Lung (tissue), 17 donors: ENCODE measurements at places on chromosomes 13 and 19. TPM values are rescaled to one million over a fixed set of nuclear protein-coding genes. Genes with fewer than 3 reads are reported as not detected.

DNA sequence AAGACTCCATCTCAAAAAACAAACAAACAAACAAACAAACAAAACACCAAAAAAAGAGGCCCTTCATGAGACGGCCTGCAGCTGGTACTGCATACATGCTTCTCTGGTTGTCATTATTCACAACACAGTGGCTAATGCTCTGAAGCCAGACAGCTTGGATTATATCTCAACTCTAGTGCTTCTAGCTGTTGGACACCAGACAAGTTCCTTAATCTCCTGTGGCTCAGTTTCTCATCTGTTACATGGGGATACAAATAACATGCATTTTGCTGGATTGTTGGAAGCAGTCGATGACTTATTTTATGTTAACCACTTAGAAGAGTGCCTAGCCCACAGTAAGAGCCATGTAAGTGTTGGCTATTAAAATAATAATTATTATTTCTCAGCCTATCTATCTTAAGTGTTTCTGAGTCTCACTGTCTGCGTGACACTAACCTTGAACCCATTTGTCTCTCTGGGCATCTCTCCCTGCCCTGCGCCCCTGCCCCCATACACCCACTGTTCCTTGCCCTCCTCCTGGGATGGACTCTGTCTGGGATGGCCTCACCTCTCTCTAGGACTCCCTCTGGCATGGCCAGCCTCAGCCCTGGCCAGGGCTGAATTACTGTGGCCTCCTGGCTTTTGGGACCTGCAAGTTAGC is 3.1 kb upstream of the JUNB start:
- DNase-seq, result peak; percentile 82

ACP7 gene
- total RNA-seq, result not detected

- peak; percentile 35 for DNase-seq
These were observed 53.7 kb downstream of the RASA3 start for GRCh38 chr13:114078461-114079451.

- DNase-seq, result no peak
These were observed 249.5 kb downstream of the DNAJC15 start for GRCh38 chr13:43272851-43273250.

ADPRHL1 gene
- 4.9 TPM for total RNA-seq

- DNase-seq, result no peak
These were observed 117.3 kb downstream of the SOX1 start for GRCh38 chr13:112184261-112184660.

DNA sequence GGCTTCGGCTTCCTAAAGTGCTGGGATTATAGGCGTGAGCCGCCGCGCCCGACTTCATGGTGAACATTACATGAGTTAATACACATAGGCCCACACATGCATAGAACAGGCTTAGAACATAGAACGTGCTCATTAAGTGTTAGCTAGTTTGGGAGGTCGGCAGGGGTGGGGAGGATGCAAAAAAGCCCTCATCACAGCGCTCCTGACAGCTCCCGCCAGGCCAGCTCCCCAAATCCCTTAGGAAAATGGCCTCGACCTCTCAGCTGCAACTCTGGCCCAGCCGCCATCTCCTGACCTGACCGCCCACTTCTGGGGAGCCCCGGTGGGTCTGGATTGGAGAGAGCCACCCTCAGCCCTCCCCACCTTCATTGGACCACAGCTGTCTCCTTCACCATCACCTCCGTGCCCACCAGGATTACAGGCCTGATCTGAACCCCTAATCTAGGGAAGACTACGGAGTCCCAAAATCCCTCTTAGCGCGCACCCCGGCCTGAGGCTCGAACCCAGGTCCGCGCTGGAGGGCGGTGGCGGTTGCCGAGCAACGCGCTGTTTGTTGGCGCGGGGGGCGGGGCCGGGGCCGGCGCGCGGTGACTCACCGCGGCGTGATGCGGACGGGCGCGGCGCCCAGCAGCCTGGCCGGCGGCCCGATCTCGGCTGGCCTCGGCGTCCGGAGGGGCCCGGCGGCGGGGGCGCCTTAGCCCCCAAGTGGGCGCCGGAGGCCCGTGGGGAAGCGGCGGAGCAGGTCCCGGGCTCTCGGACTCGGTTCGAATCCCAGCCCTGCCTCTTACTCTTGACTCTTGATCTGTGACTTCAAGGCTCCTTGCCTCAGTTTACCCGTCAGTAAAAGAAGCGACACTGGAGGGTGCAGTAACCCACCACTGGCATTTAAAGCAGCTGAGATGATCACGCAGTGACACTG is 26.7 kb upstream of the NANOS3 start:
- DNase-seq, result peak; percentile 93

OR4F17 gene
- not detected for total RNA-seq

DNA sequence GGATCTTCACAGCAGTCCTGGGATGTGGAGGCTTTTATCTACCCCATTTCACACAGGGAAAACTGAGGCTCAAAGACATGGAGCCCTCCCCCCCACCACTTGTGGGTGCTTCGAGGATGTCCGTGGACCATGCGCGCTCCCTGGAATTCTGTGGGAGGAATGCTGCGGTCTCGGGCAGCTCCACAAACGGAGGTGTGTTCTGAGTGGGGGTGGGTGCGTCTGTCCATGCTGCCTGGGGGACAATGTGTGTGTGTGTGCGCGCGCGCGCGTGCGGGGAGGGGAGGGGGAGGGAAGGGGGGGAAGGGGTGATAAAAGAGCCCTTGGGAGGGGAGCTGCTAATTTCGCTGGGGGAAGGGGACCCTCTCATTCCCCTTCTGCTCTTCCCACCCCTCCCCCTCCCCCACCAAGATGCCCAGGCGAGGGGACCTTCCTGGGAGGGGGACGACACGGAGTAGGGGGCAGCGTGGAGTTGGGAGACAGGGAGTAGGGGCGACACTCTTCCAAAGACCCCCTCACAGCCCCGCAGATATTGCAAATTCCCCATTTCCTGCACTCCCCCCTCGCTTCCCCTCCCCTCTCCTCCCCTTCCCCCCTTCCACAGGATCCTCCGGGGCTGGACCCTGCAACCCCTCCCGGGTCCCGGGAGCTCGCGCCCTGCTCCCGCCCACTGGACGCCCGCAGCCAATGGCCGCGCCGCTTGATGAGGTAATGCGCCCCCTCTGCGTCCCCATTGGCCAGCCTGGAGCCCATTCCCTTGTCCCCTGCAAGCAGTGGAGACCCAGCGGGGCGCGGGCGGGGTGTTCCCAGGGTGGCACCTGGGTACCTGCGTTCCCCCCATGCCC is 18.9 kb upstream of the ZNRF4 start:
- peak; percentile 67 for DNase-seq

- no peak for DNase-seq
These were observed 158.7 kb downstream of the FLT1 start for GRCh38 chr13:28336193-28336657.

DNA sequence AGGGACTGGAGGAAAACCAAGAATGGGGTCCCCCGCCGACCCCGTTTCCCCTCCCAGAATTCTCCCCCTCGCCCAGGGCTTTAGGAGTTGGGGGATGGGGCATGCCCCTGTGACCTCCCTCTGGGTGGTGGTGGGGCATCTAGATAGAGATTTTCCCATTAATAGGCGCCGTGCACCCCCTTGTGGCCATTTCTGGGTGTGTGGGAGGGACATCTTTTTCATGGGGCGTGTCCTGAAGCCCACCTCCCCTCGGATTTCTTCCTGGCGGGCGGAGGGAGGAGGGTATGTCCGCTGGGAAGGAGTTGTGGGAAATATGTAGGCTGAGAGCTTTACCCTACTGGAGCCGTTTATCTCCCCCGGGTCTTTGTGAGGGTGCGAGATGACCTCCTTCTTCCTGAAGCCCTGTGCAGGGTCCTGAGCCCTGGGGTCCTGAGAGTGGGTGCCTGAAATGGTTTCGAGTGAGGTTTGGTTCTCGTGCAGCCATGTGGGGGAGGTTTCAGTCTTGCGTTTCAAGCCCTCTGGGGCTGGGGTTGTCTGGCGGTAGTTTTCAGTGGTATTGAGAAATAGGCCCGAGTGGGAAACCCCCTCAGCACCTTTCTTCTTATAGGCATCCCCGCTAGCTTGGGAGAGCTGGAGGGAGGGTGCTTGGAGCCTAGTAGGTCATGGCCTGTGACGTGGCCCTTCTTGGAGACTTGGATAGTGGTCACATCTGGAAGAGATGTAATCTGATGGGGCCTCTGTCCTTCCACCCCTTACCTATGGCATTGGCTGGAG is 1.0 kb downstream of the PRMT1 start:
- peak; percentile 93 for DNase-seq

GRCh38 chr13:48178126-48178525 is 54.9 kb upstream of the ITM2B start:
- DNase-seq, result no peak

KLK6 gene
- not detected for total RNA-seq

ZNF544 gene
- 41.6 TPM for total RNA-seq

FFAR3 gene
- 0.26 TPM for total RNA-seq

GRCh38 chr19:51704626-51705025 is 11.5 kb downstream of the SPACA6 start:
- no peak for DNase-seq

- peak; percentile 63 for DNase-seq
These were observed 61.0 kb downstream of the RASA3 start for GRCh38 chr13:114071410-114071809.

GRCh38 chr13:26458196-26458749 is 99.2 kb upstream of the WASF3 start:
- no peak for DNase-seq

GNG7 gene
- total RNA-seq, result 4.5 TPM

IL4I1 gene
- total RNA-seq, result 3.6 TPM

GSX1 gene
- total RNA-seq, result not detected

GRCh38 chr19:53894707-53895106 is 12.7 kb downstream of the PRKCG start:
- DNase-seq, result no peak

CEACAM3 gene
- total RNA-seq, result 4.3 TPM

GRCh38 chr13:85282876-85283275 is 516.3 kb downstream of the SLITRK6 start:
- no peak for DNase-seq

GRCh38 chr19:55160128-55160985 is 2.8 kb upstream of the TNNI3 start:
- DNase-seq, result peak; percentile 56
